Cardiac muscle cell (in vitro differentiated cells and primary cell): ENCODE measurements at places on chromosomes 4 and X.

DNA sequence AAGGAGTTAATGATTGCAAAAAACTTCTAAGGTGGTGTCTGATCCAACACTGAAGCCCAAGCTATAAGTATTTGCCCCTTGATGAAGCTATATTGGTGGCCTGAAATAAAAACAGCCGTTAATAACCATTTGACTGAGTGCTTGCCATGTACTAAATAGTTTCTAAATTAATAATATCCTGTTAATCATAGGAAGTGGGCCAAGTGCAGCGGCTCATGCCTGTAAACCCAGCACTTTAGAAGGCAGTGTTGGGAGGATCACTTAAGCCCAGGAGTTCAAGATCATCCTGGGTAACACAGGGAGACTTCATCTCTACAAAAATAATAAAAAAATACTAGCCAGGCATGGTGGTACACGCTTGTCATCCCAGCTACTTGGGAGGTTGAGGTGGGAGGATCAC lies 8.3 kb downstream of the NDP start:
- no peak for DNase-seq

DNA sequence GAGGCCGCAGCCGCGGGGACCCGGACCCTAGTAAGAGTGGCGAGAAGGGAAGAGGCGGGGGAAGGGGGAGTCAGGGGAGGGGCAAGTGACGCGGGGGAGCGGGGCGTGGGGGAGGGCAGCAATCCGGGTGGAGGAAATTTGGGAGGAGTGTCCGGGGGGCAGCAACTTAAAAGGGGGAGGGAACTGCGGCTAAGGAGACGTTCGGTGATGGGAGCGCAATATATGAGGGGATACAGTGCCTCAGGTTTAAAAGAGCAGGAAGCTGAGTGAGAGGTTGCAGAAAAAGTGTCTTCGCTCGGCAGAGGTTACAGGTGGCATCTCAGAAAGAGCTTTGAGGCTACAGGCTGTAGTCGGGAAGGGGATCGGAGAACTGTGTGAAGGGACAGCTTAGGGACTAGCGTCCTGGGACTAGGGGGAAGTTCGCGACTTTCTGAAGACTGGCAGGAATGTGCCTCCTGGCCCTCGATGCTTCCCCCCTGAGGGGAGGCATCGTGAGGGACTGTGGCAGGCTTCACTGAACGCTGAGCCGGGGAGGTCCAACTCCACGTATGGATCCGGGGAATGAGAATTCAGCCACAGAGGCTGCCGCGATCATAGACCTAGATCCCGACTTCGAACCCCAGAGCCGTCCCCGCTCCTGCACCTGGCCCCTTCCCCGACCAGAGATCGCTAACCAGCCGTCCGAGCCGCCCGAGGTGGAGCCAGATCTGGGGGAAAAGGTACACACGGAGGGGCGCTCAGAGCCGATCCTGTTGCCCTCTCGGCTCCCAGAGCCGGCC lies 519 bp downstream of the FOXO4 start:
- no peak for DNase-seq

DNA sequence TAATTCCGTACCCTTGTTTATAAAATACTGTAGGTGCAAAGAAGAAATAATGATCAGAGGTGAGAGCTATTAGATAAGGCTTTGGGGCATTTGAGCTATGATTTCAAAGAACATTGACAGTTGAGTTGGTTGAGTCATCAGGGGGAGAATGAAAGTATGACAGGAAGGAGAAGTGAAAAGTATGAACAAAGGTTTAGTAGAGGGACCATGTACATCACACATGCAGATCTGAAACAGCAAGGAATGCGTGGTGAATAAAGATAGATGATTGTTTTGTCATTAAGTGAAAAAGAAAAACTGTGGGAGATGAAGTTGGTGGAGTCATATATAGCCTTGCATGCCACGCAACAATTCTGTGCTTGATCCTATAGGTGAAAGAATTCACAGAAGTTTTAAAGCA lies 163.1 kb downstream of the ARAP2 start:
- DNase-seq, result no peak

- no peak for DNase-seq
These were observed 92.5 kb upstream of the SLC34A2 start for GRCh38 chr4:25563071-25563564.

DNA sequence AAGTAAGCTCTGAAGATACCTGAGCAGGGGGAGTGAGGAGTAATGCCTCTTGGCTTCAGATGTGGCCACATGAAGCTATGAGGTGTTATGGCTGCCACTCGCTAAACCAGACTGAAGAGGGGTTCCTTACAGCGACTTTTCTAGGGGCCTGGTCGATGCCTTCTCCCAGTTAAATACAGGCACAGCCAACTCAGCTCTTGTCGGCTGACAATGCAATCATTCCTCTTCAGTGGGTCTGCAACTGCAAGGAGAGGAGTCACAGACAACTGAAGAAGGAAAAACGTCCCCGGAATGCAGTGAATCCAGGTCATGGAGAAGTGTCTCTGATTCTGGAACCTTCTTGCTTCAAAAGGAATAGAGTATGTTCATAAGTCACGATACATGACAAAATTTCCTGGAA lies 106.4 kb downstream of the RNF150 start:
- DNase-seq, result no peak

DNA sequence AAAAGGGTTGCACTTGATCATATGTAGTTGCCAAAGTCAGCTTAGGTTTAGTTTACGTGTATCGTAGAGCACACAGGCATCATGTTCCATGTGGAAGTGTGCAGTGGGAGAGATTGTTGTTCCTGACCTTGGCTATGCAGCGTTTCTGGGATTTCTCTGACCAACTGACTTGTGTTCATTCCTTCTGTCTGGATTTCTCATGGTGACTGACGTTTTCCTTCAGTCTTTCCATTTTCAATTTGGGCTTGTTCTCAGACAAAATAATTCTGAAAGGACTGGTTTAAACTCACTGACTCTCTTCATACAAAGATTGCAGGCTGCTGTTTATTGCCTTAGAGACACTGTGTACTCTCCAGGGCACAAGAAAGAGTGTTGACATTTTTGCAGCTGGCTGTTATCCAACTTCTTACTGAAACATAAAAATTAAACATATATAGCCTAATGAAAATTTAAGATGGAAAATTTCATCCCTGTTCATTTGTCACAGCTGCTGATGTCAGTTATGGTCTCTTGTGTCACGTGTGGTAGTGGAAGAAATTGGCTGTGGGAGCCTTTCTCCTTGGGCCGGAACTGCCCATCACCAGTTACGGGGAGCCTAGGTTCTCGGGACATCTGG lies 95.4 kb downstream of the TNIP2 start:
- DNase-seq, result peak; percentile 51

- DNase-seq, result no peak
These were observed 112.2 kb downstream of the SNCA start for GRCh38 chr4:89724716-89725115.

DNA sequence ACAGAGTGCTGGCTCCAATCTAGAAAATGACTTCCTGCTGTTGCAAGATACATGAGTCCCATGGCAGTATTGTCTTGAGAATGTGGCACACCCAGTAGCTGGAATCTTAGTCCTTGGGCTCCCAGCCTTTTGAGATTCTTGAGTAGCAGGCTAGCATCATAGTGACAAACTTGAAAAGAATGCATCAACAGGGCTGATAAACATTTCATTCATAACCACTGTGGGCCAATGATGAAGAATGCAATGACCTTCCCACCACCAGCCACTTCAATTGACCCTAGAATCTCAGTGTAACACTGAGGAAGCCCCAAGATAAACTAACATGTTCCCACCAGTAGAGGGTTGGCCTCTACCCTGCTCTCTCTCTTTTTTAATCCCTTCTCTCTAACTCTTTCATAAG lies 329.3 kb downstream of the GBA3 start:
- no peak for DNase-seq

DNA sequence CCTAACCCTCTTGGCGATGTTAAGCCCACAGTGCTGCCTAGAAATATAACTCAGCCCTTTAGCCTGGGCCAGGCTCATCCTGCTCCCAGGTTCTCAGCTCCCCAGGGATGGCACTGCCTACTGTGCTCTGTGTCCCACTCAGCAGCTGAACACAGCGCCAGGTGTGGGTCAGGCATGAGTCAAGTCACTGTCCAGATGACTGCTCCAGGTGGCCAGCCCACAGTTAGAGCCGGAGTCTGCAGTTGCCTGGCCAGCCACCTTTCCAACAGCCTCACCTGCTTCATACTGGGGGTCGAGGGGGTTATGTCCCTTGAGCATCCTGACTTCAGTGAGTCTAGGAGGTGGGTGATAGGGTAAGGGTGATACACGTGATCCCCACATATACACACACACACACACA lies 48.4 kb downstream of the TBC1D14 start:
- DNase-seq, result no peak

- DNase-seq, result peak; percentile 57
These were observed 251.4 kb upstream of the DDX53 start for GRCh38 chrX:22748093-22748999.

DNA sequence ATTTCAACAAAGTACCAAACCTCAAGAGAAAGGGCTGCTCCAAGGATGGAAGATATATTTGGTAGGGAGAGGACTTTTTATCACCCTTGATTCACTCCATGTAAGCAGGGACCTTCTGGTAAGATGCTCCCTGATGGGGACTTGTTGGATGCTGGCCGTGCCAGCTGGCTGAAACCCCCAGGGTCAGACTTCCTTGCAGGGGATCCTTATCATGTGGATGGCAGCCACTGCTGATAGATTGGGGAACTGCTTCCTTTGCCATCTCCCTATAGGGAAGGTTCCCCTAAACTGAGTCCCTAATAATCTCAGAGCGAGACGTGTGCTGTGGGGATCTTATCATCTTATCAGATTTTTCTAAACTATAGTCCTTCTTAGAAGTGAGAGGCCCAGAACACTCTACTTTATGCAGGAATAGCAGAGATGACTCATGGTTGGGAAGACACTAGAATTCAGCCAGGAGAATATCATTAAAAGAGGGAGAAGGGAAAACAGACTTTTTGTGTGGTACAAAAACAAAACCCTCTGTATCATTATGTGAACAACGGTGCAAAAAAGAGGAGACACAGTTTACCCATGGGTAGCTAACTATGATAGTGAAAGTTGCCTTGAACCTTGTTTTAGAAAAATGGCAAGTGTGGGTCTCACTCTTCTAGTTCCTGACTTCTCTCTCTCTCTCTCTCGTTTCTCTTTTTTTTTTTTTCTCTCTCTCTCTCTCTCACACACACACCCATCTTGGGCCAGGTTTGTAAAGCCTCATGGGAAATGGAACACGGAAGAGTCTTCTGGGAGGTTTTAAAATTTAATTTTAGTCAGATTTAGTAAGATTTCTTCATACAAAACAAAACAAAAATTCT lies 16.1 kb downstream of the RHOH start:
- no peak for DNase-seq

- DNase-seq, result no peak
These were observed 98.5 kb downstream of the NSUN7 start for GRCh38 chr4:40848251-40848650.

DNA sequence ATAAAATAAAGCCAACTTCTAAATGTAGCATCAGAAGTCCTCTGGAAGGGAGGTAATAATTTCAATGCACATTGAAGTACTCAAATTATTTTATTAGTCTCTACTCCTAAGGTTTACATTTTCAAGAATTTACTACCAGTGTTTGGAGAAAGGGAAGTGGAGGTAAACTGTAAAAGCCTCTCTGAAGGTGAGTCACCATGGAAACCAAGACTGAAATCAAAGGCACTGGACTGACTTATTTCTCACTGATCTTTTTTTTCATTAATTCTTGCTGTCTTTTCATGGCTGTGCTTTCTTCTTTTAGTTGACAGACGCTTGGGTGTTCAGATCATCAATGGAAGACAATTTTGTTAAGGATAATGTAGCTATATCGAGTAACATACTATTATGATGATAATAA lies 9.7 kb downstream of the SLC39A8 start:
- DNase-seq, result no peak

GRCh38 chrX:77427611-77428010 lies 19.6 kb upstream of the FGF16 start:
- no peak for DNase-seq
